ENCODE measurements at places on chromosomes 5 and 9.

GRCh38 chr9:98231770-98232478 is 23.5 kb downstream of the TBC1D2 start:
- no peak for DNase-seq

DNA sequence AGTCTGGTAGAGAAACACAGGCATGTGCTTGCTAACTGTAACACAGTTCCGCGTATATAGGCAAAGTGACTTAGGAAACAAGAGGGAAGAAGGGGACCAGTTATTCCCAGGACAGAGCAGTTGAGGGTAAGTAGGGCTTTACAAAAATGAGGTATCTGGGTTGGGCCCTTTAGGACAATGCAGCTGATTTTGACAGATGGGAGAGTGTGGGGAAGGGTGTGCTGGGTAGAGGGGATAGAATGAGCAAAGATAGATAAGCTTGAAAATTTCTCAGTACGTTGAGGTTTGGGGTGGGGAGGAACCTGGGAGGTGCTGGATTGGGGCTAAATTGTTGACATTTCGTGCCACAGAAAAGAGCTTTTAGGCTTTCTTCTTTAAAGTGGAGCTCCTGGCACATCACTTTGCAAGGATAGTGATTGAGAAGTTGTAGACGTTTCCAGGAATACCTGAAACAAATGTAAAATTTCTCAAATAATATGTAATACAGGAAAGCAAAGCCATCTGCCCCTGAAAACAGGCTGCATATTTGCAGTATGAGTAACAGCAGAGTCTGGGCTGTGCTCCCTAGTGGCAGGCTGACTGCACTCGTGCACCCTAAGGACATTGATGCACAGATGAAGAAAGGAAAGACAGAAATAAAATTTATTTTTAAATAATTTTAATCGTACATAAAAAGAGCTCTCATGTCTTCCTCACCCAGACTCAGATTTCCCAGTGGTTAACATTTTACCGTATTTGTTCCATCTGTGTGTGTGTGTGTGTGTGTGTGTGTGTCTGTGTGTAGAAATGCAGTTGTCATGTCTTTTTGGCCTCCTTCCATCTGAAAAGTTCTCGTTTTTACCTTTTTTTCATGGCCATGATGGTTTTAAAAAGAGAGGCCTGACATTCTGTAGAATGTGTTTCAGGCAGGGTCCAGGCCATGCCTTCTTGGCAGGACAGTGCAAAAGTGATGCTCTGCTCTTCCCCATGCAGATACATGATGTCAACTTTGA is 144.9 kb upstream of the DMRT1 start:
- no peak for DNase-seq

DNA sequence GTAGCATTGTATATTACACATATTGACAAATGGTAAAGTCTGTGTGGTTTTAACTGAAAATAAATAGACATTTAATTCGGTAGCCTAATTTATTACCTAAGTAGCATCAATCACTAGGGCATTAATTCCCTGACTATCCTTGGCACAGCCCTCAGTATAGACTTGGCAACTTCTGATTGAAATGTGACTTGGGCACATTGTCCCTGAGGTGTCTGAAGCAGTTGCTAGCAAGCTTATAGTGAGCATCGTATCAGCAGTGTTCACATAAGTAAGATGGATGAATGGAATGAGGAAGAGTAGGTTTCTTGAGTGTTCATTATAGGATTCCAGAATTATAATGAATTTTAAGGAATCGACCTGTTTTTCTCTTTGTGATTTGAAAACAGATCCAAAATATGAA is 16.1 kb downstream of the LURAP1L start:
- no peak for DNase-seq

GRCh38 chr5:89712134-89712700 is 697.3 kb downstream of the CETN3 start:
- DNase-seq, result no peak
